ENCODE measurements at places on chromosomes 1 and 21.
A peak's percentile ranks its signal among the peaks of the same experiment; 100 is the strongest.

DNA sequence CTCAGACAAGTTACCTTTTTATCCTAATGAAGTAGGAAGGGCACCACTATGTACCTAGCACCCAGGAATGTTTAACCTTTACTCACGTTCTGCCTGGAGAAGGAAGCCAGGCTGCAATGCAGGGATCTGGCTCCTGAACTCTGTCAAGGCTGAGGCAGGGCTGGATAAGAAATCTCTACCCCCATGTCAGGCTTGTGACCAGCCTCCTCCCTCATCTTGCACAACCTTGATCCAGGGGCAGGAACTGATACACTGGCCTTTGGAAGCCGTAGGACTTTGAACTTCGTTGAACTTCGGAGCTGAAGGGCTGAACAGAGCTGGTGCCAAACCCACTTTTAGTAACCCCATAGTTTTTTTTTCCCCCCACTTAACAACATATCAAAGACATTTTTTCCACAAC lies 8.0 kb upstream of the AKR1A1 start:
- DNase-seq = no peak

DNA sequence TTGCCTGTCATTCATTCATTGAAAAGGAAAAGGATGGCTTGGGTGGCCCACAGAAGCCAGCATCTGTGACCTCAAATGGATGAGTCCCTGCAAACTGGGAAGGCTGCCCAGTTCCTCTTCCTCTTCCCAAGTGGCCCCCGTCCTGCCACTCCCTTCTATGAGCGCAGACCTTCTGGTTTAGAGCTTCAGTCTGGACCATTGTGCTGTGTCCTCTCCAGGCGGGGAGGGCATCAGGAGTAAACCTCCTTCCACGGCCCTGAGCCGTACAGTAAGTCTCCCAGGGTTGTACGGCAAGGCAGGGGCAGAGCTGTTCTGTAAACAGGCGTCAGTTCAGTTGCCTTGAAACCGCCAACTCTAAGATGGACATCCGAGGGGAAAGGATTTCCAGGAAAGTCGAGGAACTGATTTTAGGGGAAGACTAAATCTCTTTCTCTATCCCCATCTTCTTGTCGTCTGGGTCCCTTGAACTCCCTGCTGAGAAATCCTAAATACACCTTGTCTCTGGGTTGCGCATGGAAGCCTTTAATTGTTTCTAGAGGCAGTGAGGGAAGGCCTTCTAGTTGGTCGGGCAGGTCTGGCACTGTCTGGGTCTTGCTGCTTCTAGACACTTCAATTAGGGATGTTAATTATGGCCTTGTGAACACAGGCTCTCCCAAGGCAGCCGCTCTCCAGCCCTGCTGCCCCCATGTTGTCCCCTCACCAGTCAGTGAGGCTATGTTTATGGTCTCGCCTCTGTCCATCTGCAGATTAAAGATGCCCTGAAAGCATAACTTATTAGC lies 22.1 kb downstream of the SOX13 start:
- DNase-seq = no peak

- DNase-seq = no peak
Measured at GRCh38 chr1:109615879-109616278, 3.5 kb downstream of the GNAT2 start.

DNA sequence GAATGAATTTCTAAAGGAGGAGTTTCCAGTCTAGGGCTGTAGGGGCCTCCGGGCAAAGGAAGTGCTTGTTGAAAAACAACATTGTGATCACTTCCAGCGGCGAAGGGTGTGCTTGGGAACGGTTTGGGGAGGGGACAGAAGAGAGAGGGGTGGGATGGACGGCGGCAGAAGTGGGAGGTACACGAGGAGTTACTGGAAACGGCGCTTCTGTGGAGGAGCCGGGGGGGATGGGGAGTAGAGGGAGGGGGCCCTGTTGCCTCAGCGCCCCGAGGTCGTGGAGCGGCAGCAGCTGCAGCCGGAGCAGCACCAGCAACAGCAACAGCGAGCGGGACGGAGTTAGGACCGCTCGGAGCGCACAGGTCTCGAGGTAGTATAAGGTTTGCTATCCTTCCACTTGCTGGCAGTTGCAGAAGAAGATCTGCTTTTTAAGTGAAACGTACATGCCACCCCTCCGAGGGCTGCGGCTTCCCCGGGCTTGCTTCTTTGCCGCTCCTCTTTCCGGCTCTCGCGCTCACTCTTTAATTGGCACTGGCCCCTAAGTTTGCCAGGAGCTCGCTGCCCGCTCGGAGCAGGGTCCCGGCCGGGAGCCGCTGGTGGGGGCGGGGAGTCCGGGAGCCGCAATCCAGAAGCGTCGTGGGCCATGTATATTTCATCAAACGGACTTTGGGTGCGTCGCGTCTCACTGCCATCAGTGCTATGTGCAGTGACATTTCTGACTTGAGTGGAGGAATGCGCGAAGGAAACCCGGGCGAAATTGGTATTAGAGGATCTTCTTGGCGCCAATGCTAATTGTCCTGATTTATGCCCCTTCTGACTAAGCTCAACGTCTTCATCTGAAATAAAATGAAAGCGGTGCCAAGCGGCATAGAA lies 771 bp upstream of the NTNG1 start:
- peak; percentile 72 for DNase-seq

DNA sequence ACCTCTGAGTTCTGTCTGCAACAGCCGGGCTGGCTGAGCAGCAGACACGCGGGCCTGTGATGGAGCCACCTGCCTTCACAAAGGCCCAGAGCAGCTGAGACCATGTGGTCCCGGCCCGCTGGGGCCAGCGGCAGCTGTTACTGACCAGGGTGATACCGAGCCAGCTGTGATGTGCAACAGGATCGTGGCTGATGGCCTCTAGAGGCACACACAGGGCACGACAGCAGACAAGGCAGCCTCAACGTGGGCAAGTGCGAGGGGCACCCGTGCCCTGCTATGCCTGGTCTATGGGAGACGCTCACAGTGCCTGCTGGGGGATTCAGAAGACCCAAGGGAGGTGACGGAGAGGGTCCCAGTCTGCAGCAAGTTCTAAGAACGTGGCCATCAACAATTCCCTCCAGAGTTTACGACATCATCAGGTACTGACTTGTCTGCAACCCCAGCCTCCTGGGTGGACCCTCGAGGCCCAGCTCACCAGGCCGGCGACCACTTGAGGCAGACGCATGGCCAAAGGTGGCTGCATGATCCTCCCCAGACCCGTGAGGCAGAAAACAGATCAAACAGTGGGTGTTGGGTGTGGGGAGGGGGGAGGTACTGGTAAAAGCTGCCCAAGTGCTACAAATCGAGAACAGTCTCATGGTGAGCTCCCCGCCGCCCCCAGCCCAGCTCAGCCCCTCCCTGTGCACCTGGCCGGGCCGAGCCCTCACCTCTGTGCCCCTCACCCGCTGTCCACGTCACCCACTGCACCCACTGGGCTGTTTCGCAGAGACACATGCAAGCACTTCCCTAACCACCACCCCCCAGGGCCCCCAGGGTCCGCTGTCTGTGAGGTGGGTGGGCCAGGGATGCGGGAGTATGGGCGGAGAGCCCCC lies 6.0 kb downstream of the POFUT2 start:
- no peak for DNase-seq

DNA sequence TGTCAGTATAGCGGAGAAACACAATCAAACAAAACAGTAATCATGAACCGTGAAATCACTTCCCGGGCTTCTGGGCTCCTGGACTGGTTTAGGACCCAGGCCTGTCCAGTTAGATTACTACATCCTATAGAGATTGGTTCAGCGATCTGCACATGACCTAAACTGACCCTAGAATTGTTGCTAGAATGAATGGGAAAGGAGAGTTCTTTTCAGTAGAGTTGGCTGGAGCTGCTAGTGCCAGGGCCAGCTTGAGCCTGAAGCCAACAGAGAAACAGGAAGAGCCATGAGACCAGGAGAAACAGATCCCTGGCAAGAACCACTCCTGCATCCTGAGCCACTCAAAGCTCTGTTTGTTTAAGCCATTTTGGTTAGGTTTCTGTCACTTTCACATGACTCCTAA lies 474.3 kb upstream of the C1orf87 start:
- no peak for DNase-seq

- peak; percentile 38 for DNase-seq
Measured at GRCh38 chr1:71294178-71294577, 213.3 kb upstream of the ZRANB2 start.

DNA sequence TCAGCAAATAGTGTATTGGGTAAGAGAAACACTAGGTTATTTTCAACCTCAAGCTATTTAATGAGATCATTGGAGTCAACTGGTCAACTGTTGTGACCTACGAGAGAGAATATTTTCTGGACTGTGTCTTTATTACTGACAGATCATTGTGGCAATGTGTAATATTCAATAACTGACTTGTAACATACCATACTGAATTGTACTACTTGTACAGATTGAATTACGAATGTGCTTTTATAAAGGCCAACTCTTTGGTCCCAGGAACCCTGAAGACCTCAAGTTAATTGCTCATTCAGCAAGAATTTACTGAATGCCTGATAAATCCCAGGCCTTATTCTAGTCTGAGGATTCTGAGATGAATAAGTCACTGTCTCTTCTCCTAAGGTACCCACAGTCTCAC lies 56.1 kb upstream of the CAMK1G start:
- DNase-seq = peak; percentile 14

DNA sequence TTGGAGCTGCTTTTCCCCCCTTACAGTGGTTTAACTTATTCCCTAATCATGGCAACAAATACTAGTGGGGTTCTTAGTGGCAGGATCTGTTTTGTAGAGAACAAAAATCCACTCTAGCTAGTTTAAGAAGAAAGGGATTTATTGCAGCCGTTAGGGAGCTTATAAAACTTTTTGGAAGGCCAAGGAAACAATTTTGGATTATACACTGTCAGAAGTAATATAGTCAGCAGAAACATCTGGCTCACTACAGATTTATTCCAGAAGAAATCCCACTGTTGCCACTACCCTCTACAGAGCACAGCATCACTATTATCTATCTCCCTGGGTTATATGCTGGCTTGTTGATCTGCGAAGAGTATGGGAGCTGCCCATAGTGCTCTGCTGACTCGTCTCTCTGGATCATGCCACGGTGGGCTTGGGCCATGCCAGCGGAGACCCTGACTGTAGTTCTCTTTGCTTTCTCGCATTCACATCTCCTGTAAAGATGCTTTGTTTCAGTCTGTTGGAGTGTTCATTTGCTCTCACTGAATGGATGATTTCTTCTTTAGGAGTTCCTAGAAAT lies 107.5 kb downstream of the ODF2L start:
- no peak for DNase-seq

- DNase-seq = no peak
Measured at GRCh38 chr21:35046263-35046624, 2.9 kb downstream of the RUNX1 start.

GRCh38 chr1:159977364-159978106 lies 23.5 kb upstream of the SLAMF9 start:
- DNase-seq = no peak

- peak; percentile 57 for DNase-seq
Measured at GRCh38 chr1:27403065-27403726, 10.8 kb downstream of the GPR3 start.

GRCh38 chr1:234515411-234515810 lies 36.4 kb upstream of the TARBP1 start:
- peak; percentile 42 for DNase-seq

GRCh38 chr1:218302155-218302554 lies 17.1 kb downstream of the RRP15 start:
- DNase-seq = no peak

GRCh38 chr1:211135342-211135950 lies 1.5 kb upstream of the KCNH1 start:
- DNase-seq = peak; percentile 49

- peak; percentile 63 for DNase-seq
Measured at GRCh38 chr21:42117229-42117966, 46.3 kb downstream of the UMODL1 start.

- DNase-seq = no peak
Measured at GRCh38 chr1:167342846-167343245, 122.2 kb downstream of the POU2F1 start.

GRCh38 chr1:43985984-43986595 lies 5.3 kb upstream of the CCDC24 start:
- no peak for DNase-seq

GRCh38 chr1:171486048-171486519 lies 754 bp downstream of the PRRC2C start:
- peak; percentile 61 for DNase-seq

- no peak for DNase-seq
Measured at GRCh38 chr1:86140281-86140880, 16.2 kb downstream of the COL24A1 start.

DNA sequence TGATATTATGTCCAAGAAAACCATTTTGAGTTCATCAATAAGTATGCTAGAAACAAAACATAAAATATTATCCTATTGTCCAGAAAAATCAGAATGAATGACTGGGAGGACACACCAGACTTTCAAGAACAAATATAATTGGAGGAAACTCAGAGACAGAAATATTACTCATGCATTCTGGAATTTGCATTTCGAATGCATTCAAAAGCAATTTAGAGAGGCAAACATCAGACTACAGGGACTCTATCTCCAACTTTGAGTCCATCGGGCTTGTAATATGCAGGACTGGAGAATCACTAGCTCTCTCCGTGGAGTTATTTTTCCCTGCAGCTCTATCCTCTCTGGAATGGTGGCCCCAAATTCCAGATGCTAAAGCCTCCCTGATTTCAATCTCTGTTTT lies 161.8 kb downstream of the CDC42BPA start:
- no peak for DNase-seq

DNA sequence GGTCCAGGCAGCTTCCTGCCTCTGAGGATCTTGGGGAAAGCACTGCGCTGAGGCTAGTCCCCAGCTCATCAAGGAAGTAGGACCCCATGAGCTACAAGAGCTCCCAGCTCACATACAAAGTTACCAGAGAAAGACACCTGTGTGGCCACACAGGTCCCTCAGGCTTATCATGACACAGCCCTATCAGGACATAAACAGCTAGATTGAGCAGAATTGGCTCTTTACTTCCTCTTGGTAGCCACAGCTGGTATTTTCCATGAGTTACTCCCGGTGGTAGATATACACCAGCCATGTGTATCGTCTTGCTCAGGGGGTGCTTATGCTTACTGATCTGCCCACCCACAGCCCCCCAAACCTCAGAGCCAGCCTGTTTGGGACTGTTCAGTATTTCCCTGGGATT lies 1.2 kb downstream of the LENEP start:
- DNase-seq = no peak

GRCh38 chr1:93810316-93810715 lies 68.7 kb downstream of the DNTTIP2 start:
- DNase-seq = peak; percentile 10
